Dermis microvascular lymphatic vessel endothelial cell (primary cell): ENCODE measurements at places on chromosomes 1 and 21. TPM values are rescaled to one million over a fixed set of nuclear protein-coding genes. Genes with fewer than 3 reads are reported as not detected.

The SAMSN1 gene
- 0.13 and 0.26 TPM in 2 replicates for total RNA-seq

The DUSP23 gene
- total RNA-seq: 14.9 and 18.1 TPM in 2 replicates

The OVAAL gene
- not detected in 2 replicates for total RNA-seq

The CNIH3 gene
- 1.5 and 2.1 TPM in 2 replicates for total RNA-seq

The DSCAM gene
- total RNA-seq: 0.51 TPM in 1 of 2 replicates, not detected in the other

The TINAGL1 gene
- 273 and 289 TPM in 2 replicates for total RNA-seq

The LRP8 gene
- total RNA-seq: 9.1 and 21.8 TPM in 2 replicates
